HFFc6 (cell line): ENCODE measurements at places on chromosomes 3 and 15. TPM values are rescaled to one million over a fixed set of nuclear protein-coding genes. Genes with fewer than 3 reads are reported as not detected.

The LIPC gene
- not detected in 3 replicates for total RNA-seq

GRCh38 chr3:97901313-97902248, 70.7 kb downstream of the RIOX2 start:
- DNase-seq: no peak

GRCh38 chr3:118544458-118544857, 490.2 kb downstream of the IGSF11 start:
- no peak for DNase-seq

- no peak for DNase-seq
These were observed 11.7 kb downstream of the EDEM1 start for GRCh38 chr3:5198986-5199731.

DNA sequence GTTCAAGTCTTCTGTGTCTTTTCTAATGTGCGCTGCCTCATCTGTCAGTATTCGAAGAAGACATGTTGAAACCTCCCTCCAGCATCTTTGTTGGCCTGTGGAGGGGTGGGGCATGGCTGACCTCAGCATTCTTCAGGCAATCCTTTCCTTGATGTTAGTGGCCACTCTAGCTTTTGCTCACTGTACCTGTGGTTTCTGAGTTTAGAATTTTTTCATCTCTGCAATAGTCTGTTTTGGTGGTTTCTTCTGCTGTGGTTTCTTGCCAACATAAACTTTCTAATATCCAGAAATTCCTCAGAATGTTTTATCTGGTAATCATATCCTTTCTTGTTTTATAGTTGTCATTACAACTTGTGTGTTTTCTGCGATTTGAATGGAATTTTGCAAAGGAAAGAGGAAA, 251.3 kb upstream of the NR2E3 start:
- DNase-seq: peak; percentile 85
